ENCODE measurements at places on chromosomes 5 and 9.

DNA sequence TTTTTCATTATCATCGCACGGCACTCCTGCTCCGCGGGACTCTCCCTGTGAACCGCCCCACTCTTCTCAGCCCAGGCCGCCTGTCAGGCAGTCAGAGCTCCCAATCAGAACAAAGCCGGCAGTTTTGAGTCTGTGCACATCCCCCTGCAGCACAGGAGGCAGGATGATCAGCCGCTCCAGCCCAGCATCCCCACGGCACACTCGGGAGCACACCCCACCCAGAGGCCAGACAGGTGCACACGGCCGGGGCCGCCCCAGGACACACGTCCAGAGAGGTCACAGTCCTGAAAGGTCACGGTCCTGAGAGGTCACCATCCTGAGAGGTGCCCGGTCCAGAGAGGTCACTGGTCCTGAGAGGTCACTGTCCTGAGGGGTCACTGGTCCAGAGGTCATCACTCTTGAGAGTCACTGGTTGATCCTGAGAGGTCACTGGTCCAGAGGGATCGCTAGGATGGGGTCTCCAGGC is 8.4 kb downstream of the TPPP start:
- DNase-seq: no peak

DNA sequence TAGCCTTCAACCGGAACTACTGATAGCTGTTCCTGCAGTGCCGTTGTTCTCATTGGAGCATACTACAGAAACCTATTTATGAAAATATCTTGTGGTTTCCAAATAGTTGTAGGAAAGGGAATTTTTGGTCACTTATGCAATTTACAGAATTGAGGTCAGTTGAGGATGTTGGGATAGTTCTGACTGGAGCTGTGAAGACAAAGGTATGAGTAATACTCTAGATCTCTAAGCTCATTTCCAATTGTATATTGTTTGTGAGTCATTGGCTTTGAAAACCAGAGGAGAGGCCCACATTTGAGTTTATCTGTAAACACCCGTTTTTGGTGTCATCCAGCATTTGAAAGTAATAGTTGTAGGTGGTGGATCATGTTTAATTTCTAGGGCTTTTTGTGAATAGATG is 561.3 kb upstream of the WWC1 start:
- DNase-seq: no peak

GRCh38 chr5:150751096-150751891 is 7.5 kb downstream of the DCTN4 start:
- DNase-seq: no peak

DNA sequence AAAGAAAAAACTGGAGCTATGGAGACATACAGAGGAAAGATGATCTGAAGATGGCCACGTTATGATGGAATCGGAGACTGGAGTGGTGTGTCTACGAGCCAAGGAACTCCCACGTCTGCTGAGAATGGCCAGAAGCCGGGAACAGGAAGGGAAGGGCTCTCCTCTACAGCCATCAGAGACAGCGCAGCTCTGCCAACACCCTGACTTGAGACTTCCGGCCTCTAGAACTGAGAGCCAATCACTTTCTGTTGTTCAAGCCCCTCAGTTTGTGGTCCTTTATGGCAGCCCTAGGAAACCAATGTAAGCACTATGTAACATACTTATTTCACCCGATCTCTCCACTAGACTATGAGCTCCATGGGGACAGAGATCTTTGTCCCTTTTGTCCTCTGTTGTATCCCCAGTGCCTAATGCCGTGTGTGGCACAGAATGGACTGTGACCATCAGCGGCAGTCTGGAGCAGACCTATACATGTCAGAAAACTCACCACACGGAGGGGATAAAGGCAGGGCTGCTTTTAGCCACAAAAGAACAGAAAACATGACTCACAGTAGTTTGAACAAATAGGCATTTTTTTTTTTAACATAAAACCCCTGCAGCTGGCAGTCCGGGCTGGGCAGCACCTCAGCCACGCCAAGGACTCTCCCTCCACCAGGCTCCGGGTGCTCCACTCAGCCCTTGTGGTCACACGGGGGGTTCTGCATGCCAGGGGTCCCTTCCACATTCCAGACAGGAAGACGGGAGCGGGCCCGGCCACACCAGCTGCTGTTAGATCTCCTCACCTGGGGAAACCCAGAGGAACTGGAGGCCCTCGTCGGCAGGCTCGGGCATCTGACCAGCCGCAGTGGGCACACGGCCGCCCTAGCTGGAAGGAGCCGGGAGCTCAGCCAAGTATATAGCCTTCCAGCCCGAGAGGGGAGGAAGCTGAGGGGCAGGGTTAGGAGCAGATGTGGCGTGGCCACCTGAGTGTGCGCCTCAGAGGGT is 16.1 kb upstream of the MXD3 start:
- no peak for DNase-seq

GRCh38 chr9:132645711-132646110 is 24.1 kb downstream of the DDX31 start:
- DNase-seq: no peak

DNA sequence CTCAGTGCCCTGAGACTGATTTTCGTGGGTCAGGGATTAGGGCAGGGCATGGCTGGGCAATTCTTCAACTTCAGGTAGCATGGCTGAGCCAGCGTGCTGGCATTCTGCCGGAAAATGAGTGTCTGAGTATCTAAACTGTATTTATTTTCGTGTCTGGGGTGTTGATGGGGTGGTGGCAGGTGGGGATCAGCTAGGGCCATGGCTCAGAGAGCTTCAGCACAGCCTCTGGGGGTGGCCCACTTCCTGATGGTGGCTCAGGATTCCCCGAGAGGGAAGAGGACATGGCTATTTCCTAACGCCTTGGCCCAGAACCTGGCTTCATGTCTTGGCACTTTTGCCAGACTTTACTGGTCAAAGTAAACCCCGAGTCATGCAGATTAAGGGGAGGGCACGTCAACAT is 260.5 kb downstream of the GADD45G start:
- DNase-seq: no peak

GRCh38 chr9:126320158-126320922 is 6.3 kb upstream of the MVB12B start:
- no peak for DNase-seq

GRCh38 chr9:134661791-134662142 is 20.2 kb downstream of the COL5A1 start:
- no peak for DNase-seq

DNA sequence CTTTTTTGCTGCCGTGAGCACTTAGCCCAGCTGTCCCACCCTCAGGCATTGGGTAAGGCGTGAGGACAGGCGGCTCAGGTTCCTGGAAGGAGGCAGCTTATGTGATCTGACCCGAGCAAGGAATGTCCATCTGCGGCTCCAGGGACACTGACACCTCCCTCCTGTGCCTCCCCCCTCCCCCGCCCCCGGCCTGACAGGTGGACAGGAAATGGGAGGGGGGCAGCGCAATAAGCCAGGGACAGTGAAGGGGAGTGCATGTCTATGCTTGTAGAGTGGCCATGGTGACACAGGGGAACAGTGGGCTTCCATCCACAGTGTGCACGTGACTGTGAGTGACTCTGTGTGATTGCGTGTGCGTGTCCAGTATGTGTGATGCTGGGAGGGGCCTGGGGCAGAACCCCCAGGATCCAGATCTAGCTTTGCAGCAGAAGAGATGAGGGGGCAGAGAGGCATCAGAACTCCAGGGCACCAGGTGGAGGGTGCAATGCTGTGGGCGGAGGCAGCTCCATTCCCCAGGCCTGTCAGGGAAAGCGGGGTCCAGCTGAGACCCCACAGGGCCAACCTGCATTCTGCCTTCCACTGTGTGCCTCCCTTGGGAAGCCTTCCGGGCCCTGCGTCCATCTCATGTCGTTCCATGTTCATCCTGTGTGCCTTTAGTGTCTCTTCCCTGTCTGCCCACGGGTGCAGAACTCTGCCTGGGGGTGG is 30.5 kb downstream of the CNTFR start:
- no peak for DNase-seq

DNA sequence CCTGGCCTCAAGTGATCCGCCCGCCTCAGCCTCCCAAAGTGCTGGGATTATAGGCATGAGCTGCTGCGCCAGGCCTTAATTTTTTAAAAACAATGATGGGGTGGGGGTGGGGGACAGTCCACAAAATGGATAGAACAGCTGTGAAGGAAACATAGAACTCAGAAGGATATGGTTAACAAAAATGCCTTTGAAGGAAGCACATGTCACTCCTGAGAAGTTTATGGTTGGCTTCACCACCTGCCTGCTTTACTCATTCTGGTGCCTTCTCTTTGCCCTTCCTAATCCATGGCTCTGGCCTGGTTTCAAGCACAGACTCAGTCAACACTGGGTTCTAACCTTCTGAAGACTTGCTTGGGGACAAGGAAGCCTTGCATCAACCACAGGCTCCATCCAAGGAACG is 10.3 kb downstream of the BAG1 start:
- DNase-seq: no peak

DNA sequence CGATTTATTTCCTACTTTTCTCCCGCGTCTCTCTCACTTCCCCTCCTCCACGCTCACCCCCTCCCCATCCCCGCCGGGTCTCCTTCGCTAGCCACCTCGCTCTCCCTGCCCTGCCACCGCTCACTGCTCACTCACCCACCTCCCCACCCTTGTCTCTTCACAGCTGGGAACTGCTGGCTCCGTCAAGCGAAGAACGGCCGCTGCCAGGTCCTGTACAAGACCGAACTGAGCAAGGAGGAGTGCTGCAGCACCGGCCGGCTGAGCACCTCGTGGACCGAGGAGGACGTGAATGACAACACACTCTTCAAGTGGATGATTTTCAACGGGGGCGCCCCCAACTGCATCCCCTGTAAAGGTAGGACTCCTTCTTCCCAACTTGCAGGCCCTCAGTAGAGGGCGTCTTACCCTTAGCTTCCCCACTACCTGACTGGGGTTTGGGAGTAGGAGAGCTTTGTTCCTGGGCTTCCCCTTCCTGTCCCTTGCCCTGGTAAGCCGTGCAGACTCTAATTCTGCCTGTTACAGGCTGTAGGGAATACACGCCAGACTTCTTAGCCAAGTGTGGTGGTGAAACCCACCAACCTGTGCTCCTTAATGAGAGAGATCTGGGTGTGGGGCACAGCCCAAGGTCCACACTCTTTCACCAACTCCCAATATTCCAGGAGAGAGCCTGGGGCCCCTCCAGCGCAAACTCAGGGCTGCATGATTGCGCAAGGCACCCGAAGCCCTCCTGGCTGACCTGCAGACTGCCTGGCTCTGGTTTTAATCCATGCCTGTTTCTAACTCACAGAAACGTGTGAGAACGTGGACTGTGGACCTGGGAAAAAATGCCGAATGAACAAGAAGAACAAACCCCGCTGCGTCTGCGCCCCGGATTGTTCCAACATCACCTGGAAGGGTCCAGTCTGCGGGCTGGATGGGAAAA is 2.5 kb downstream of the FST start:
- no peak for DNase-seq

- DNase-seq: no peak
These were observed 122.2 kb upstream of the EFNA5 start for GRCh38 chr5:107792940-107793339.

DNA sequence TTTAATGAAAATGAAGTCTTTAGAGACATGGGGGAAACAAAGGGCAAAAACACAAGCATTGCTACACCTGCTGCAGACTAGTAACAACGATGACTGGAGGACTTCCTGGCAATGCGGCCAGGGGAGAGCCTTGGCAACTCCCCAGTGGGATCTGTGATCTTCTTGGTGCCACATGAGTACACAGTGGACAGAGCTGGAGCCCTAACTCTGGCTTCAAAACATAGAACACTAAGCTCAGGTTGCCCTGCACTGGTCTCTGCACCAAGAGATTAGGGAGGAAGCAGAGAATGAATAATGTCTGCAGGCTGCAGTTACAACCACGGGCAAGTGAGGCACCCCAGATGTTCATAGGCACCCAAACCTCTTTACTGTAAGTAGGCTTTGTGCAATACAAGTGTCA is 91.1 kb downstream of the MRPS27 start:
- DNase-seq: no peak

DNA sequence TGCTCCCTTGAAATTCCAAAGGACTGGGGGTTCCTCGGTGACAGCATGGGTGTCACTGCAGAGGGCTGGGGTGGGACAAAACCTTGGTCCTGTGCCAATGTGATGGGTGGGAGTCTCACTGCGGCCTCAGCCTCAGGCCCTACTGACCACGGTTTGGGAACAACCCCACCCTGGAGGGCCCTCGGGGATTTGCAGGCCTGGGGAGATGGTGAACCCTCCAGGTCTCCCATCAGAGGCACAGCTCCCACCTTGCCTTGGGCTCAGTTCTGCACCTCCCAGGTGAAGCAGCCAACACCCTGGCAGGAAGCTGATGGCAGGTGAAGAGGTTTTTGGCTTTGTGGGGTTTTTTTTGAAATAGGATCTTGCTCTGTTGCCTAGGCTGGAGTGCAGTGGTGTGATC is 286.8 kb downstream of the PBX3 start:
- DNase-seq: no peak
